ENCODE measurements at places on chromosomes 3 and 15.
A peak's percentile ranks its signal among the peaks of the same experiment; 100 is the strongest.

DNA sequence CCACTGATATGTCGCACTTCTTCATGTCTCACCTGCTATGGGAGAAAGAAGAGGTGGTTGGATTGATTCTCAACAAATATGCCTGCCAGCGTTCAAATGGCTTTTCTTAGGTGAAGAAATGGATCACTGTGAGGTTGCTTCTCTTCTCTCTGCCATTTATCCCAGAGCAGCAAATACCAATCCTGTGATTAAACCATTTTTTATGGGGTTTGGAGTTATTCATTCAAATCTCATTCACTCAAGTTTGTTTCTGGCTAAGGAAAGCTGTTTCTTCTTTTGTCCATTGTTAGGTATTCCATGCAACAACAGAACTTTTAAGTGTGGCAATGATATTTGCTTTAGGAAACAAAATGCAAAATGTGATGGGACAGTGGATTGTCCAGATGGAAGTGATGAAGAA, 12.2 kb upstream of the C3orf52 start:
- no peak for DNase-seq

GRCh38 chr3:172189987-172190603, 150.7 kb downstream of the FNDC3B start:
- DNase-seq: no peak

- no peak for DNase-seq
Measured at GRCh38 chr15:76289582-76289981, 21.7 kb downstream of the ETFA start.

DNA sequence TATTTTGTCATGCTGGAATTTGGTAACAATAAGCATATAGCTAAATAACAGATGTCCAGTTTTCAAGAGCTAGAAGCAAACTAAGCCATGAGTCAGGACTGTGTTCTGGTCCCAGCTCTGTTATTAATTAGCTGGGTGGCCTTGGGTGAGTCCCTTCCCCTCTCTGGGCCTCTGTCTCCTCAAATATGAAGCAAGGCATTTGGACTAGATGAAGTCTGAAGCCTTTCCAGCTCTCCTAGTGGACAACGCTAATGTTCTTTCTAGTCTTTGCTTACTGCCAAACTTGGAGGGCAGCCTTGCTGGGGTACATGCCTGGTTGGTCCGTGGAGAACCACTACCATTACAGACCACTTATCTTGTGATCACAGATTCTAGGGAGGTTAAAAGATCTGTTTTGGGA, 127.6 kb downstream of the DUT start:
- DNase-seq: no peak

DNA sequence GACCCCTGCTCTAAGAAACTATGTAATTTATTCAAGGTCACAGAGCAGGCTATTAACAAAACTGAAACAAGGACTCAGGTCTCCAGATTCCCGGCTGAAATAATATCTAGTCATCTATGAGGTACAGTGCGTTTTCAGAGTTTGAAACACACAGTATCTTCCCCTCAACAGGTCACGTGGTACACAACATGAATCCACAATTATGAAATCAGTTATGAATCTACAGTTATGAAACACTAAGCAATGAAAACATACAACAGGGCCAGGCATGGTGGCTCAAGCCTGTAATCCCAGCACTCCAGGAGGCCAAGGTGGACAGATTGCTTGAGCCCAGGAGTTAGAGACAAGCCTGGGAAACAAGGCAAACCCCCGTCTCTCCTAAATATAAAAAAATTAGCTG, 72.7 kb downstream of the FSIP1 start:
- no peak for DNase-seq

DNA sequence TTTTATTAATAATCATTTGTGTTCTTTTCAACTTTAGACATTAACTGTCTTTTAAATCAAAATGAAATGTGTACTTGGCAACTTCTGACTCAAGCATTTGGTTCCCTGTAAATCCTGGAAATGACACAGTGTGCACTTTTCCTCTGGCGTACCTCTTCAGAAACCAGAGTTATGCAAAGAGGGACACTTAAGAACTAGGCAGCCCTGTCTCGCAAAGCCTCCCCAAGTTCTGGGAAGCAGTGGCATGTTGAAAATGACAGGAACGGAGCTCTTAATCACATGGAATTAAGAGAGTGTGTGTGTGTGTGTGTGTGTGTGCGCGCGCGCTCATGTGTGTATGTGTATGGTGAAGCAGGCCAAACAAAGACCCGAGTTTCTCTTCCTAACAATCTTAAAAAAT, 707.4 kb downstream of the MECOM start:
- DNase-seq: no peak

GRCh38 chr3:49654955-49655556, 19.1 kb upstream of the APEH start:
- no peak for DNase-seq

- DNase-seq: peak; percentile 67
Measured at GRCh38 chr15:31483053-31483985, 156.7 kb downstream of the KLF13 start.

DNA sequence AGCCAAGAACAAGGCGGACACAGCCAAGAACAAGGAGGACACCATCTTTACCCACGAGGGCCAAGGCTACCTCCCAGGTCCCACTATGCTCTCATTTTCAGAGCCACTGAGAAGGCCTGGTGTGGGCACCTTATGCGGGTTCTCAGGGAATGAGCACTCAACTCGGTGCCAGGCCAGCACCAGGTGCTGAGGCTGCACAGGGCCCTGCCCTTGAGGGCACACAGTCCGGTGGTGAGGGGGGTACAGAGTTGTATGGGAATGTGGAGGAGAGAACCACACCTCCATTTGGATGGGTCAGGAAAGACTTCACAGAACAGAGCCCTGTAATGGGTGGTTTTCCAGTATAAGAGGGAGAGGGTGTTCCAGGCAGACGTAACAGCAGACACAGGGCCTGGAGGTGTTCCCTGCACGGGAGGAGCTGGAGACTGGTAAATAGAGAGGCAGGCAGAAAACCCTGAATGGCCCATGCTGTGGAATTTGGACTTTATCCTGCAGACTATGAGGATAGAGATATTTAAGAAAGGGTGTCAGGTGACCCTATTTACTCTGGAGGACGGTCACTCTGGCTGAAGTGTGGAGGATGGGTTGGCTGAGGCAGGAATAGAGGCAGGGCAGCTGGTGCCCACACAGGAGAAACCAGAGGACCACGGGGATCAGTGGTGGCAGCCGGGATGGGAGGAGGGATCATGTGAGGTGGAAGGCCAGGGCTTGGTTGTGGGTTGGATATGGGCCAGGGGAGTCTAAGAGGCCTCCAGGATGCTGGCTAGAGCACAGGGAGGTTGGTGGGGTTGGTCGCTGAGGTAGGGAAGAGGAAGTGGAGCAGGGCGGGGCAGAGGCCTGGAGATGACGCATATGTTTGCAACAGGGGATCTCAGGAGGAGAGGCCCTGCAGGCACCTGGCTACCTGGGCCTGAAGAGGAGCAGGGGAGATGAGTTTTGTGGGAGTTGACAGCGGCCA, 34.6 kb downstream of the CRABP1 start:
- peak; percentile 54 for DNase-seq
